DND-41 (cell line): ENCODE measurements at places on chromosomes 13 and 19.

- H3K36me3 ChIP-seq = no peaks in the 10 kb centered on the region
- no peaks in the 10 kb centered on the region for H3K27me3 ChIP-seq
- no peak within 1 kb of the TSS for H3K4me3 ChIP-seq
- no peak for DNase-seq
- H3K4me1 ChIP-seq = peaks cover 24% of the 10 kb centered on the region
Measured at GRCh38 chr19:45913874-45914830, at the start of gene NANOS2. TSS of gene NANOS2 (minus strand) at chr19:45914778. CDS start at chr19:45914693, 85 bp downstream.

- no peaks in the 10 kb centered on the region for H3K27me3 ChIP-seq
- no peak overlapping the region for H3K27ac ChIP-seq
- no peaks in the 10 kb centered on the region for H3K4me1 ChIP-seq
- H3K36me3 ChIP-seq = no peaks in the 10 kb centered on the region
Measured at GRCh38 chr19:35044317-35045117, 3.0 kb downstream of the HPN start.

GRCh38 chr13:32902874-32903273 lies 113.3 kb upstream of the KL start:
- H3K36me3 ChIP-seq = no peaks in the 10 kb centered on the region
- no peaks in the 10 kb centered on the region for H3K4me1 ChIP-seq
- H3K4me3 ChIP-seq = no peak overlapping the region
- H3K27ac ChIP-seq = no peak overlapping the region
- no peak for DNase-seq

DNA sequence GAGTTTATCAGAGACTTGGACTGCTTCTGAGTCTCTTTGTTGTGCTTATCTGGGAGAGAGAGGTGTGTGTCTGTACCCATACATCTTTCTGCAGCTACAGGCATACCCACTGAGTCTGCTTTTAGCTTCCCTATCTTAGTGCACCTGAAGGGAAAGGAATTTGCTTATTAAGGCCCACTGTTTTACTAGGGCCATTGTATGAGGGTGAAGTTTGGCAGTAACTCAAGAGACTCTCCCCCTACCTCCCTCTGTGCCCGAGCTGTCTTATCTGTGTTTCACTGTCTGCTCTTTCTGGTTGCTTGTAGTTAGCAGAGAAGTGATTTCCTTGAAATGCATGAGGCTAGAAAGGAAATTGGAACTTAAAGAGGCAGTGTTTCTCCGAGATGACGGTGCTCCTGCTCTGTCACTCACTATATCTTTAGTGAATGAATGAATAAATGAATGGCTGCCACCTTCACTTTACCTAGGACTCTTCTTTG lies 678 bp upstream of the CD33 start:
- peaks cover 2% of the 10 kb centered on the region for H3K27me3 ChIP-seq
- no peaks in the 10 kb centered on the region for H3K36me3 ChIP-seq
- no peak overlapping the region for H3K4me3 ChIP-seq
- no peaks in the 10 kb centered on the region for H3K4me1 ChIP-seq

DNA sequence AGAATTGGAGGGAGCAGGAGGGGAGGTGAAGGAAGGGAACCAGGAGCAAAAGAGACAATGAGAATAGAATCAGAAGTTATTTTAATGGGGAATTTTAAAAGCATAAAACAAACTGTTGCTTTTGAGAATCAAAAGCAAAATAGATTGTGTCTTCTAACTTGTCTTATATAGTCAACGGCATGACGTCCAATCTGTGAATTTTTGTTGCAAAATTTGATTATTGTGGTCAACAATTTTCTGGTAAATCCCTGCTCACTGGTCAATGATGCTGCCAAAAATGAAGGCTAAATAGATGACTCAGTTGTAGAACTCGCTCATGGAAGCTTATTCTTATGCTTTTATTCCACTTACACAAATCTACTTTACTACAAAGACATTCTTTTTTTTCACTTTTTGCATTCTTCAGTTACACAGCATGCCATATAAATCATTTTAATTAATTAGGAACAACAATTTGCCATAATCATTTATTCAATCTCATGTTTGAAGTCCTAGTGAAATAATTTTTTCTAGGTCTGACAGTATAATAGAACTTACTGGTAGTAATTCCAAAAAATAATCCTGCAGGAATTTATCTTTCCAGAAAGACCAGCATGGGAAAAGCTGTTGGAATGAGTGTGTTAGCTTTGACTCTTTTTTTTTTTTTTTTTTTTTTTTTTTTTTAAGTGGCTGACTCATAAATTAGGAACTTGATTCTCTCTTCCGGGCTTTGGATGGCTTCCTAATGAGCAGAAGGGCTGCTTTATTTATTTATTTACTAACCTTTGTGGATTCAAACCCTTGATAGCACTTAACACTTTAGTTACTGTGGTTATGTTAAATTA lies 256.9 kb downstream of the SPRY2 start:
- H3K4me3 ChIP-seq = no peak overlapping the region
- H3K36me3 ChIP-seq = no peaks in the 10 kb centered on the region

DNA sequence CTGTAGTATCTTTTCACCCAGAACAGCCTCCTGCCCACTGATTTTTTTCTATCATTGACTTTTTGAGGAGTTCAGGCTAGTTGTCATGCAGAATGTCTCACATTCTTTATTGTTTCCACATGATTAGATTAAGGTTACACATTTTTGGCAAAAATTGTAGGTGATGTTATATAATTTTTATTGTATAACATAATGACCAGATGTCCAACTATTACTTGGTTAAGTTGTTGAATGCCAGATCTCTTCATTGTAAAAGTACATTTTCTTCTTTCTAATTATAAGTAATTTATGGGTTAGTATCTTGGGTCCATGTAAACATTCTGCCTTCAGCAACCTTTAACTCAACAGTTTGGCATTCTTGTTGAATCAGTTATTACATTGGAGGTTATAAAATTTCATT lies 138.4 kb downstream of the POSTN start:
- no peaks in the 10 kb centered on the region for H3K4me1 ChIP-seq
- no peak for DNase-seq
- H3K4me3 ChIP-seq = no peak overlapping the region
- H3K36me3 ChIP-seq = no peaks in the 10 kb centered on the region
- H3K27ac ChIP-seq = no peak overlapping the region

DNA sequence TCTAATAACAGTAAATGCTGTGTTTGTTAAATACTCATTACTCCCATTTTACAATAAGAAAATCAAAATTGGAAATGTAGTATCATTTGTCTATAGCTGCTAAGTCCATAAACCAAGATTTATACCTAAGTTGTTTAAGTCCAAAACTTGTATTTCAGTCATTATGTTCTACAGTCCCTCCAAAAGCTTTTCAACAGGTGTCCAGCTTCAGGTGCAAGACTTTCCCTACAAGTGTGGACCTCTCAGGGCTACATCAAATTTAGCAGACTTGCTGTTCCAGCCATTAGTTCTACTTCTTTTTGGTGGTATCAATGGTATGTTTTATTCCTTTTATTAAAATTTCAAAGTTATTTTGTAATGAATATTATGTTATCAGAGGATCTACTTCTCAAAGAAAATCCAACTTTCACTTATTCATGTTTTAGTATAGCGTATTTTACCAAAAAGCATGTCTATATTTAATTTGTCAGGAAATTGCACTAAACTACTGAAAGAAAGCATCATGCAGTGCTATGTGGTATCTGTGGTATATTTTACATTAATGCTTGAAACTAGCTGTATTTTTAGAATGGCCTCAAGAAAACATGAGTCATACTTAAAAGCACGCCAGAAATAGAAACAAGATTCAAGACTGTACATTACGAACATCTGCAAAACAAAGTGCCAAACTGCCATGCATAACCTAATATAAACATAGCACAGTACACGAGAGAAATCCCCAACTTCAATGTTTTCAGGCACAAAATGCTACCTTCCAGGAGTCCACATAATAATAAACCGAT lies 44.5 kb downstream of the VWA8 start:
- DNase-seq = no peak
- H3K27me3 ChIP-seq = no peaks in the 10 kb centered on the region
- no peak overlapping the region for H3K4me3 ChIP-seq
- H3K4me1 ChIP-seq = peaks cover 6% of the 10 kb centered on the region; the same call in 1 of the 2 replicates
- H3K27ac ChIP-seq = no peak overlapping the region

- no peak overlapping the region for H3K27ac ChIP-seq
- no peaks in the 10 kb centered on the region for H3K4me1 ChIP-seq
- no peak overlapping the region for H3K4me3 ChIP-seq
- H3K27me3 ChIP-seq = no peaks in the 10 kb centered on the region
Measured at GRCh38 chr19:55353803-55354697, 469 bp downstream of the COX6B2 start.

GRCh38 chr13:44971656-44972595 lies 17.3 kb downstream of the NUFIP1 start:
- no peak for DNase-seq
- H3K4me3 ChIP-seq = no peak overlapping the region
- no peaks in the 10 kb centered on the region for H3K4me1 ChIP-seq
- H3K36me3 ChIP-seq = peaks cover 34% of the 10 kb centered on the region; the same call in 1 of the 2 replicates

- peaks cover 84% of the 10 kb centered on the region; the same call in 1 of the 2 replicates for H3K36me3 ChIP-seq
- no peak for DNase-seq
- peaks cover 5% of the 10 kb centered on the region for H3K4me1 ChIP-seq
- no peaks in the 10 kb centered on the region for H3K27me3 ChIP-seq
- no peak overlapping the region for H3K27ac ChIP-seq
Measured at GRCh38 chr13:49140910-49141611, 79.1 kb upstream of the MLNR start.

GRCh38 chr13:64992314-64992713 lies 2237.8 kb downstream of the PCDH9 start:
- no peaks in the 10 kb centered on the region for H3K27me3 ChIP-seq
- H3K4me1 ChIP-seq = no peaks in the 10 kb centered on the region
- H3K4me3 ChIP-seq = no peak overlapping the region
- H3K27ac ChIP-seq = no peak overlapping the region

DNA sequence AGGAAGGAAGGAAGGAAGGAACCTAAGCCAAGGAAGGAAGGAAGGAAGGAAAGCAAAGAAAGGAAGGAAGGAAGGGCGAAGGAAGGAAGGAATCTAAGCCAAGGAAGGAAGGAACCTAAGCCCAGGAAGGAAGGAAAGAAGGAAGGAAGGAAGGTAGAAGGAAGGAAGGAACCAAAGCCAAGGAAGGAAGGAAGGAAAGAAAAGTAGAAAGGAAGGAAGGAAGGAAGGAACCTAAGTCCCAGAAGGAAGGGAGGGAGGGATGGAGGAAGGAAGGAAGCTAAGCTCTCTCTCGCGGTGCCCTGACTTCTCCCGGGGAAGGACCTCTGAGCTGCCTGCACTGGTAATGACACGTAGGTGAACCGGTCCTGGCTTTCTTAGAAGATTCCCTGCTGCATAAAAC lies 1.3 kb upstream of the RUBCNL start:
- H3K27ac ChIP-seq = no peak overlapping the region
- no peak for DNase-seq
- H3K27me3 ChIP-seq = peaks cover 14% of the 10 kb centered on the region
- H3K4me3 ChIP-seq = no peak overlapping the region
- no peaks in the 10 kb centered on the region for H3K36me3 ChIP-seq

- no peaks in the 10 kb centered on the region for H3K27me3 ChIP-seq
- no peak for DNase-seq
- peak overlapping the region; percentile 75 for H3K4me3 ChIP-seq
- peaks cover 26% of the 10 kb centered on the region for H3K4me1 ChIP-seq
- H3K27ac ChIP-seq = peak overlapping the region; percentile 70
Measured at GRCh38 chr19:45769821-45770191, 754 bp upstream of the SIX5 start.

GRCh38 chr13:30616927-30617314 lies 799 bp upstream of the USPL1 start:
- H3K4me3 ChIP-seq = peak overlapping the region; percentile 65
- peaks cover 45% of the 10 kb centered on the region for H3K4me1 ChIP-seq
- H3K36me3 ChIP-seq = peaks cover 5% of the 10 kb centered on the region
- DNase-seq = peak; percentile 73
- no peaks in the 10 kb centered on the region for H3K27me3 ChIP-seq

DNA sequence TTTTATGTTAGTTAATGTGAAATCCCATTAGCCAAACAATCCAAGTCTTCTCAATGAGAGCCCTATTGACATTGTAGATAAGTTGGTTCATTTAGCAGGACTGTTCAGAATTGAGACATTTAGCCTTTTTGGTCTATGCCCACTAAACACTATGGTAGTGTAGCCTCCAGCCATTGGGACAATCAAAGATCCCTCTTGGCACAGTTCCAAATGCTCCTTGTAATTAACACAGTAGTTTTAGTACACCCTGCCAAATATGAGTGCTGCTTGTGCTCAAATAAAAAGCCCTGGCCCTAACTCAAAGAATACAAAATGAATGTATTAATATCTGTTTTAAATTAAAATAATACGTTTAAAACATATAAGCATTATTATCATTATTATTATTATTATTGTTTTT lies 15.4 kb upstream of the FAM216B start:
- no peak for DNase-seq
- H3K36me3 ChIP-seq = no peaks in the 10 kb centered on the region
- H3K4me3 ChIP-seq = no peak overlapping the region

DNA sequence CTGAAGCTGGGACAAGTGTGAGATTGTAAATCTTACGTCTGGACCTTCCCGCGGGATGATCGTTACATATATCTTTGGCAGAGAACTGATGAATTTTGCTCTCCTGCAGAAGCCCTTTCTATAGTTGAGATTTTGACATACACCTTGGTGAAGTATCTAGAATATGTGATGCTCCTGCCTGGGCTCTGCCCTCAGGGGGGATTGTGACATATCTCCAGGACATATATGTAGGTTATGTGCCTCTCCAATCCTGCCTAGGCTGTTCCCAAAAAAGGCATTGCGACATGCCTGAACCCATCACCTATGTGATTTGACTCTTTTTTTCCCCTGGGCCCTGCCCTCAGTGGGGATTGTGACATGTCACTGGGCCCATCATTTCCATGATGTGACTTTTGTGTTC lies 76.6 kb downstream of the ZNF208 start:
- H3K4me1 ChIP-seq = no peaks in the 10 kb centered on the region
- H3K27me3 ChIP-seq = no peaks in the 10 kb centered on the region

- H3K27me3 ChIP-seq = peaks cover 3% of the 10 kb centered on the region
- no peaks in the 10 kb centered on the region for H3K36me3 ChIP-seq
- no peak overlapping the region for H3K4me3 ChIP-seq
- peaks cover 14% of the 10 kb centered on the region for H3K4me1 ChIP-seq
- H3K27ac ChIP-seq = no peak overlapping the region
Measured at GRCh38 chr13:80048802-80049201, 292.1 kb downstream of the SPRY2 start.

DNA sequence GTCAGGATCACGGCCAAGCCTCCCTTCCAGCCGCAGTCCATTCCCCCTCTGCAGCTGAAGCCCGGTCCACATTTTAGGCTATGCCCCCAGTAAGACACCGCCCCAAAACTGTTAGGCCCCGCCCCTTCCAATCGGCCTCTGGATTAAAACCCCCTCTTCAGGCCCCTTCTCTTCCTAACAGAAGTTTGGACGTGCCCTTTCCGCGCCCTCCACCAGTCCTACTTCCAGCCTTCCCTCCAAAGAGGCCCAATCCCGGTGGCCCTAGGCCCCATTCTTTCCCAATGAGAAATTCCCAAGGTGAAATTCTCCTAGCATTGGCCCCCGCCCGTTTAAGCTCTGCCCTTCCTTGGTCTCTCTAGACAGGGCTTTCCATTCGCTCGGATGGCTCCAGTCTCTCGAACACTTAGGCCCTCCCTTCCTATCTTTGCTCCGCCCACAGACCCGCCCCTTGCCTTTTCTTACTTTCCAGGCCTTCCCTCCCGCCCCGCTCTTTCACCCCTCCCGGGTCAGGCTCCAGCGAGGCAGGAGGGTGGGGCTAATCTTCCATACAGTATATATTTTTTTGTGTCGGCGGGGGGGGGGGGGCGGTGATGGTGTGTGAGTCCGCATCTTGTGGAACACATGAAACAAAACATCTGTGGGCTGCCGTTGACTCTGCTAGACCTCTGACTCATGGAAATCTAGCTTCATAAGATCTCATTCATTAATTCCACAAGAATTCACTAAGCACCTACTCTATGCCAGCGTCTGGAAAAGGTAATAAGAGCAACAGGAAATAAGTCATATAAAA lies 13.6 kb downstream of the LTBP4 start:
- H3K4me1 ChIP-seq = peaks cover 8% of the 10 kb centered on the region
- H3K4me3 ChIP-seq = no peak overlapping the region
- no peak overlapping the region for H3K27ac ChIP-seq
- DNase-seq = no peak
- H3K27me3 ChIP-seq = peaks cover 6% of the 10 kb centered on the region
